ENCODE measurements at places on chromosomes 4 and X.
A peak's percentile ranks its signal among the peaks of the same experiment; 100 is the strongest.

DNA sequence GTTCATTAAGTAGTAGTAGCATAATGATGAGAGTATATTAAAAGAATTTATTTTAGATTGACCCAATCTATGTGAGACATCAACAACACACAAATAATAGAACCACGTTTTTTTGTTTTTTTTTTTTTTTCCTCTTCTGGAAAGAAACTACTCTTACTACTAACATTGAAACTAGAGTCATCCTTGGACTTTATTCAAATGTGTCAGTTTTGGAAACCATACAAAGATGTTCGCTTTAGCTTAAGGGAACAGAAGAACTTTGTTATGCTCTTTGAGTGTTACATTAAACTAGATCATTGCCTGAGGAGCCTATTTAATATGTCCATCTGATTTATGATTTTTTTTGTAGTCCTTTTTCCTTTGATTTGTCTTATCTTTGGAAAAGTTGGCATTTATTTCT is 166.7 kb downstream of the RPA4 start:
- DNase-seq, result no peak

- DNase-seq, result peak; percentile 78
These were observed at the start of gene ARHGEF6 for GRCh38 chrX:136780763-136781162. Gene ARHGEF6, minus strand, starts transcription at chrX:136780932. Its CDS starts 50 bp downstream, at chrX:136780882.

- no peak for DNase-seq
These were observed 94.2 kb downstream of the KDR start for GRCh38 chr4:55031158-55031557.

GRCh38 chrX:107576392-107576791 is 51.9 kb upstream of the PRPS1 start:
- no peak for DNase-seq

- peak; percentile 80 for DNase-seq
These were observed 64.3 kb downstream of the TAPT1 start for GRCh38 chr4:16161851-16162408.

DNA sequence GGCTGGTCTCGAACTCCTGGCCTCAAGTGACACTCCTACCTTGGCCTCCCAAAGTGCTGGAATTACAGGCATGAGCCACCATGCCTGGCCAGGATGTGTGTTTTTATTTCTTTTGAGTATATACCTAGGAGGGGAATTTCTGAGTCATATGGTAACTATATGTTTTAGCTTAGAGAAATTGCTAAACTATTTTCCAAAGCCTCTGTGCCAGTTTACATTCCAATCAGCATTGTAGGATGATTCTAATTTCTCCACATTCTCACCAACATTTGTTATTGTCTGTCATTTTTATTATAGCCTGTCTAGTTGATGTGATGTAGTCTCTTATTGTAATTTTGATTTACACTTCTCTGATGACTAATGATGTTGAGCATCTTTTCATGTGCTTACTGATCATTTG is 1576.0 kb downstream of the RPA4 start:
- no peak for DNase-seq

DNA sequence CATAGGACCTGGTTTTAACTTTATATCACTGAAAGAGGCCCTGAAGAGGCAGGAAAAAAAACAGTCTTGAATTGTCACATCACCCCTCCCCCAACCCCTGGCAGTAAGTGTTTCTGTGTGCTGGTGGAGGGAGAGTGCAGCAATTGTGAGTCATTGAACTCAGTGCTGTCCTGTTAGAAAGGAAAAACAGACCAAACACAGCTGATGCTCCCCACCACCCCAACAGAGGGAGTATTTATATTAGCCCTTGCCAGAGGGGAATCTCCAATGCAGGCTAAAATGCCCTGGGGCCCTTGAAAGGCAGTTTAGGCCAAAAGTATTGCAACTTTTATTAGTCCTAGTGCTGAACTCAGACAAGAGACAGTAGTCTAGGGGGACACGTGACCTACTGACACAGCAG is 197.8 kb upstream of the AGTR2 start:
- no peak for DNase-seq

DNA sequence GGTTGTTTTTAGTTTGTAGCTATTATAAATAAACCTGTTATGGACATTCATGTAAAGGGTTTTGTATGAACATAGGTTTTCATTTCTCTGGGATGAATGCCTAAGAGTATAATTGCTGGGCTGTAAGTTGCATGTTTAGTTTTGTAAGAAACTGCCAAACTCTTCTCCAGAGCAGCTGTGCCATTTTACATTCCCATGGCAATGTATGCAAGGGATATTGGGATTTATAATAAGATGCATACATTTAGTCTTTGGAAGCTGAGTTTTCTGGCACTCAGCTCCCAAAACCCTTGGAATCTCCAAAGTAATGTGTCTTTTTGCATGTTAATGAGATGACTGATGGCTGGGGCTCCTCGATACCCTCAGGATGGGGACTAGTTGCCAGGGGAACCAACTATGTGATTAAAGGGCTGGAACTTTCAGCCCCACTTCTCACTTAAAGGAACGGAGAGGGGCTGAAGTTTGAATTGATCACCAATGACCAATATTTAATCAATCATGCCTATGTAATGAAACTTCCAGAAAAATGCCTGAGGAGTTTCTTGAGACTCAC is 44.0 kb downstream of the SERTM2 start:
- no peak for DNase-seq

GRCh38 chrX:53287493-53288138 is 6.2 kb upstream of the IQSEC2 start:
- peak; percentile 71 for DNase-seq

DNA sequence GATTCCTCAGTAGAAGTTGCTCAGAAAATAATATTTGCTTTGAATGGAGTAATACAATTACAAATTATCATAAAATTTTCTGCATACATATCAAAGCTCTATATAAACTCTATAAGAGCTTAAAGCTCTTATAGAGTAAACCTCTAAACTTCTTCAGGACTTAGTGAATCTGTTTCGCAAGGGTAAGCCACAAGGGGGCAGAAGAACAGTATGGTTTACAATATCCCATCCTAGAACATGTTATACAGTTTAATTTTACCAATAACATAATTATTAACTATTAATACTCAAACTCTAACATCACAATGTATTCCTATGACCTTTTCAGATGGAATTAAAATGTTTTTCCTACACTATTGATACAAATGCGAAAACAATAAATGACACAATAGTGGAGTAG is 33.8 kb upstream of the SPANXN1 start:
- no peak for DNase-seq

DNA sequence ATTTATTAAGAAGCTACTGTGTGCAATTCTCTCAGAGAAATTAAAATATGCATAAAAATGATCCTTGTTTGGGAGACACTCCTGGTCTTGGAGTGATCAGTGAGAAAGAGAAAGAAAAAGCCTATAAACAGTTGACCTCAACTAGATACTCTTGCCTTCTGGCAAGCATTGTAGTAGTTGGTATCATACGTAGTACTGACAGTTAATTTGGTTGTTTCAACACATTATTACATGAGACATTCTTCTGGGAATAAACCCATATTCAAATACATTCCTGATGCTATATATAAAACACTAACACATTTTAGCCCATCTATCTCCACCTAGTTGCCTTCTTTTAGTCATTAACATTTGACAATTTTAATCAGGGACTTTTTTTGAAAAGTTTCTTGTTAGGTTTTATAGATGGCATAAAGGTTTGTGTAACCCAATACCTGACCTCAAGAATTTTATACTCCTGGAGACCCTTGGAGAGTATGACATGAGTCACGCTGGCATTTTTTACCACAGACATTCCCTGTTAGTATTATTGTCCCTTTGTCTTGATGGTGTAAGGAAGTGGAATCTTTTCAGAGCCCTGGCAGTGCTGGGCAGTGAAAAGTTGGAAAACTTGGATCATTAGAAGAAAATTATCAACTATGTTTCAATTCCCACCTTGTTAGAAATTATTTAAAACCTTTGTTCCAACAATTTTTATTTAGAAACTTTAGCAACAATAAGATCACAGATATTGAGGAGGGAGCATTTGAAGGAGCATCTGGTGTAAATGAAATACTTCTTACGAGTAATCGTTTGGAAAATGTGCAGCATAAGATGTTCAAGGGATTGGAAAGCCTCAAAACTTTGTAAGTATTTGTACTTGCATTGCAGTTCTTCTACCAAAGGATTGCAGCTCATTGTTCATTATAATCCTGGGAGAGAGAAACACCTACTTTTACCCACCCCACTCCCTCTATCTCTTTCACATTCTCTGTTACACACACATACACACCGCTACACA is 167.1 kb upstream of the PACRGL start:
- no peak for DNase-seq

GRCh38 chr4:86006057-86006456 is 353.8 kb downstream of the MAPK10 start:
- DNase-seq, result no peak

GRCh38 chr4:5528031-5528436 is 180.3 kb downstream of the EVC2 start:
- DNase-seq, result no peak

GRCh38 chrX:154761977-154762536 is 607 bp upstream of the DKC1 start:
- DNase-seq, result peak; percentile 68

DNA sequence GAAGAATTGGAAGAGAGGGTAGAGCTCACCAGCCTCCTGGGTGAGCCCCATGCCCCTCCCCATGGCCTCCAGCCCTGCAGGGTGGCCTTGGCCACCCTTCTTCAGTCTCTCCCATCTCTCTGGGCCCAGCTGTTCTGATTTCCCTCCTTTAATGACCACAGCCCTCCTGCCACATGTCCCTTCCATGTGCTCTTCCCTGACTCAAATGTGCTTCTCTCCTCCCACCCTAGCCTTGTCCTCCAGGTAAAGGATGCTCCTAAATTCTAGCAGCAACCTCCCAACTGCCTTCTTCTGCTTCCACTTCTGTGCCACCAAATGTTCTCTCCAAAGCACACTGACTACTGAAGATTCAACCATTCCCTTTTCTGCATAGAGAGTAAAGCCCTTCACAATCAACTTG is 83.0 kb downstream of the ADRA2C start:
- no peak for DNase-seq

GRCh38 chrX:55523356-55523755 is 33.7 kb upstream of the USP51 start:
- no peak for DNase-seq

DNA sequence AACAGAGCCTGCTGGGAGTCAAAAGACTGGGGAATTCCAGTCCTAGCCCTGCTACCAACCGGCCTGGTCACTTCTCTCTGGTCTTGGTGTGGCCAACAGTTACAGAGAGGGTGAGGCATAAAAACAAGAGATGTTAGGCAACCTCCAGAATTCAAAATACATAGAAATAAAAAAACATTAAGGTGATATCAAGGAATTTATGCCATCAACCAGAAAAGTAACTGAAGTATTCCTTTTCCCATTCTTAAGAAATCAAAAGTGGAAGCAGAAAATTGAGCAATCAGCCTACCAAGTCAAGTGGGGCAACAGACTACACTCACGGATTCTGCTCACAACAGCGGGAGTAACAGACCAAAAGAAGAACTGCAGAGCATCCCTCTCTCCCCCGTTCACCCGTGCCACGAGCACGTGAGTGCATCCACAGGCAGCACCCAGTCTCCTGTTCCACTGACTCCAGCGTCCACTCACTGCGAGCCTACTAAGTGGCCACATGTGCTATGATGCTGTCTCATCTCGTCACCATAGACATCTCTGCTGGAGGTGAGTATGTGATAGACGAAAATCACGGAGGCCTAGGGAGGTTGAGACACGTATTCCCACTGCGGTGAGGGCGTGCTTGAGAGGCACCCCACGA is 29.3 kb downstream of the AFAP1 start:
- DNase-seq, result no peak

DNA sequence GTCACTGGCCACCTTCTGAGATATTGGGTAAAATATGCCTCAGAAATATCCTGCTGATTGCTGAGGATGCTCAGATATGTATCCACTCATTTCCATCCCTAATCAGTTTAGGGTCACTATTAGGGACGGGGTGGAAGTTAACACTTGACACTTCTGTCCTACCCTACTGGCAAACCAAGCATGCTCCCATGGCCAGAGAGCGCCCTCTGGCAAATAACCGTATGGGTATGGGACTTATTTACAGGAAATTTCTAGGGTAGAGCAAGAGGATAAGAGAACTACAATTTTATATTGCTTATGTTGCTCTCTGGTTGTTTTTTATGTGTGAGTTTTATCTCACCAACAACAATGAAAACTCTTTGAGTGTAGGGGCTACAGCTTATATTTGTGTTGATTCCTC is 86.8 kb upstream of the TSPAN7 start:
- no peak for DNase-seq

DNA sequence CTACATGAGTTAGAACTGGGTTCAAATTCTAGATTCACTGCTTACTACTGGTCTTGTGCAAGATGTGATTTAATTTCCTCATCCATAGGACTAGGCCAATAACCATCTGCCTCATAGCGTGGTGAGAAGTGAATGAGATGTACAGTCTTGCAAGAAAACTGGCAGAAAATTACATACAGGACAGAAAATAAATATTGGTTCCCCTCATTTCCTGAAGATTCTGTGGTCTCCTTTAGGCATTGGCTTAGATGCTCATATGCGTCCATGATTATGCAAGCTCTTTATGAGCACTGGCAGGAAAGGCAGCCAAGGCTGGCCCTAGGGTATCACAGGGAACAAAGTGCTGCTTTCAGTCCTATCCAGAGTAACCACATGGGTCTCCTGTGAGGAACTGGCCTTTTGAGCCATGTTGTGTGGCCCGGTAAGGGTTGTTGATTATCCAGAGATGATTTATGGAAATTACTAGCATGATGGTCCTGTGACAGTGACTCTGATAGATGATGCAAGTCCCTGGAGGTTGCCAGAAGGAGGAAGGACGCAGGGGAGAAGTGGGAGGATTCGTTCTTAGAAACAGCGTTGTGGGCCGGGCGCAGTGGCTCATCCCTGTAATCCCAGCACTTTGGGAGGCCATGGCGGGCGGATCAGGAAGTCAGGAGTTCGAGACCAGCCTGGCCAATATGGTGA is 9.9 kb upstream of the MOB1B start:
- DNase-seq, result peak; percentile 14

GRCh38 chrX:106710771-106711170 is 15.7 kb upstream of the RNF128 start:
- no peak for DNase-seq

- DNase-seq, result peak; percentile 64
These were observed 91.6 kb downstream of the ANXA10 start for GRCh38 chr4:168183717-168184571.

GRCh38 chr4:74932832-74933561 is at the start of gene PARM1:
Gene PARM1, plus strand, starts transcription at chr4:74933116. Its CDS starts 212 bp downstream, at chr4:74933328.
- DNase-seq, result peak; percentile 85

DNA sequence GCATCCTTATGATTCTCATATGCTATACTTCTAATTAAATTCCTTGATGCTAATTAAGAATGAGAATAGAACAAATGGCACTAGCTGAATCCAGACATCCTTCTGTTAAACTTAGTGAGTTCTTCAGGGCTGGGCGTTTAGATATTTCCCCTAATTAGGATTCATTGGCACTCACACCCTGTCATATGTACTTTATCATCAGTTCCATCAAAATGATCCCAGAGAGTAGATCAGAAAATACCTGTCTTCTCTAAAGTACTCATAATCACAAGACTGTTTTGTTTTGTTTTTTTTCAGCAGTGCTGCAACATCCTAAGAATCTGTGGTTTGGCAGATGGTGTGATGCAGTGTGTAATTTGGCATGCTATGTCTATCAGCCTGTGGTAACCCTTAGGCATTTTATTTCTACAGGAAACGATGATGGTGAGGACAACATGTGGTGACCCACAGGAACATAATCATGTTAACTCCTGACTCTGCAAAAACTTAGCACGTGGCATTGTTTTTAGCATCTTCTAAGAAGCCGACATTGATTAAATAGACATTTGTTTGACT is 2528.4 kb downstream of the ARAP2 start:
- peak; percentile 87 for DNase-seq
